ENCODE measurements at places on chromosomes 7 and 10. TPM values are rescaled to one million over a fixed set of nuclear protein-coding genes. Genes with fewer than 3 reads are reported as not detected.

Gene UNCX
- not detected for total RNA-seq

Gene CALHM1
- total RNA-seq: not detected

Gene C10orf62
- total RNA-seq: not detected

Gene STOX1
- 0.30 TPM for total RNA-seq

Gene TMEM270
- not detected for total RNA-seq

Gene SLIT1
- 0.30 TPM for total RNA-seq

Gene ZKSCAN1
- total RNA-seq: 38.6 TPM

Gene IFIT1B
- total RNA-seq: not detected

Gene FFAR4
- 0.07 TPM for total RNA-seq

Gene NEUROD6
- total RNA-seq: not detected

Gene MEIG1
- total RNA-seq: not detected

Gene LRRC61
- total RNA-seq: 3.7 TPM

Gene HOXA10
- 19.2 TPM for total RNA-seq

Gene C10orf95
- not detected for total RNA-seq

Gene PPP3CB
- total RNA-seq: 144 TPM

Gene HMX3
- total RNA-seq: not detected

Gene RPEL1
- not detected for total RNA-seq

Gene CCDC146
- 3.5 TPM for total RNA-seq

Gene TBATA
- total RNA-seq: not detected

Gene EGR2
- 1.2 TPM for total RNA-seq

Gene NRCAM
- total RNA-seq: 0.21 TPM

Gene NPY4R2
- not detected for total RNA-seq

Gene TEX36
- not detected for total RNA-seq

Gene FIGNL1
- total RNA-seq: 4.1 TPM

All from psoas muscle (tissue), 8 donors.